Activated CD4-positive, alpha-beta T cell treated with anti-CD3 and anti-CD28 coated beads, Interleukin-2, amount 50 U/mL, for 1 hour (primary cell): ENCODE measurements at places on chromosomes 4 and X.

DNA sequence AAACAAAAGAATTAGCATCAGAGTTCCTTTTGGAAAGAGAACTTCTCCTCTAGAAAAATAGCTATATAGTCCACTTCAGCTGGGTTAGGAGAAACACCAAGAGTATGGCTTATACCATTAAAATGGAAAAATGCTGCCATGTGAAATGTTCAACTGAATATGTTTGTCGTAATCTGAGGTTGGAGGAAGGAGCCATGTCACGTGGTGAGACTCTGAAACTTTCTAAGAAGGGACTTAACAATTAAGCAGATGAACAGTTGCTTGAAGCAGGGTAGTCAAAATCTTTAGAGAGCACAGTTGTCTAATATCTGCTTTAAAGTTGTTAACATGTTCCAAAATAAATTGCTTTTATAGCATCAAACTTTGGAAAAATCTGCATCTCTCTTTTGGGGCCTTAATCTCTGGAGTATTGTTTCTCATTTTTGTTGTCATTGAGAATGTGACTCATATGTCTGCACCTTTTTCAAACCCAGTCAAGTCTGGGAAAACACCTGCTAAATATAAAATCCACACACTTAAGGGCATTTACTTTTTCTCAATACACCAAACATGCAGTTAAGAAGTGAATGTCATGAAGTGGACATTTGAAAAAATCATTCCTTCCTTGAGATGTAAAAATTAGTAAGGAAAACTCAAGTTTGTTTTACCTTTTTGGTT lies 168.8 kb upstream of the PDE5A start:
- no peak for DNase-seq

GRCh38 chr4:111761531-111761930 lies 383.7 kb upstream of the FAM241A start:
- DNase-seq: no peak

DNA sequence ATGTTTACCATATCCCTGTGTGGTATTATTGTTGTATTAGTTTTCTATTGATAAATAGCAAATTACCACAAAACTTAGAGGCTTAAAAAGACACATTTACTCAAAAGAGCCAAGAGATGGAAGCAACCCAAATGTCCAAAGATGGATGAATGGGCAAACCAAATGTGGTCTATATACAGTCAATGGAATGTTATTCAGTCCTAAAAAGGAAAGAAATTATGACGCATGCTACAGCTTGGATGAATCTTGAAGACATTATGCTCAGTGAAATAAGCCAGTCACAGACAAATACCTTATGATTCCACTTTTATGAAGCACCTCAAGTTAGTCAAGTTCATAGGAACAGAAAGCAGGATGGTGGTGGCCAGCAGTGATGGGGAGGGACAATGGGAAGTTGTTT lies 144.7 kb downstream of the QDPR start:
- DNase-seq: no peak

DNA sequence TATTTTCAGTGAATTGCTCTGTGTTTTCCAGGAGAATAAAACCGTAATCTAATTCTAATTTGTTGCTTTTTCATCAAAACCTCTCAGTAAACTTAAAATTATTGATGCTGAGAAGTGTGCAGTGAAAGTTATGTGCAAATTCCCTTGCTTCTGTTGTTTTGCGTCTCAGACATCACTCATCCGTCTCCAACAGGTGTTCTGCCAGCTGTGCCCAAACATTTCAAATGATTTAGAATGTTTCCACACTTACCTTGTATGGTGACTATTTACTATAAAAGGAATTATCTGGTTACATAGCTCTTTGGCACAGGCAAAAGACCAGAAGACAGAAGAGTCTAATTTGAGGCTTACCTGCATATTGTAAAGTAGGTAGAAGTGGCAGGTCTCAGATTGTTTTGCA lies 184.0 kb downstream of the BMPR1B start:
- DNase-seq: no peak

DNA sequence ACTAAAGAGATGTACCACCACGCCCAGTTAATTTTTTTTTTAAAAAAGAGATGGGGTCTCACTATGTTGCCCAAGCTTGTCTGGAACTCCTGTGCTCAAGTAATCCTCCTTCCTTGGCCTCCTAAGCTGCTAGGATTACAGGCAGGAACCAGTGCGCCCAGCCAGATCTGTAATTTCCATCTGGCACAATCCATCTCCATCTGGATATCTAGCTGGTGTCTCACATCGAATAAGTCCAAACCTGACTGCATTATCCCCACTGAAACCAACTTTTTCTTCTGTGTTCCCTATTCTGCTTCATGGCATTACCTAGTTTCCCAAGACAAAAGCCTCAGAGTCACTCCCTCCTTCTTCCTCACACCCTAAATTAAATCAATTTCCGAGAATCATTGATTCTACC lies 125.8 kb upstream of the TEX13C start:
- no peak for DNase-seq

- DNase-seq: no peak
Observed at GRCh38 chr4:90060039-90060438, 67.2 kb upstream of the CCSER1 start.

- no peak for DNase-seq
Observed at GRCh38 chr4:2963966-2964471, 648 bp downstream of the GRK4 start.
